Left ventricle myocardium superior (tissue), 1 donor: ENCODE measurements at places on chromosomes 7 and 10.

DNA sequence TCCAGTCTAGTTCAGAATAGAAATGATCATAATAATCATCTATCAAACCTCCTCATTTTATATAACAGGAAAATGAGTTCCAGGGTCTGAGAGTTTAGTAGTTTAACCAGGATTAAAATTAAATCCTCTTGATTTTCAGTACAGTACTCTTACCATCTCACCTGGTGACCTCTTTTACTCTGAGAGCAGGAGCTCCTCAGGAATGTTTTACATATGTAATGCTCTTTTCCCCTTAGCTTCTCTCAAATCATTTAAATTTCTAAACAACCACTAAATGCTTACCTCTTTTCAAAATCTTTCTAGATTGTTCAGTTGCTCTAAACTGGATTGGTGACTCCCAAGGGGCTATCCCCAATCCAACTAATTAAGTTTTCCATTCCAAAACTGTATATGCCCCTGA, 10.2 kb upstream of the PPP3CB start:
- DNase-seq = no peak

- DNase-seq = peak; percentile 78
Observed at GRCh38 chr10:110209454-110209925, 2.1 kb downstream of the MXI1 start.

- DNase-seq = no peak
Observed at GRCh38 chr10:113267619-113268562, 285.0 kb upstream of the HABP2 start.

DNA sequence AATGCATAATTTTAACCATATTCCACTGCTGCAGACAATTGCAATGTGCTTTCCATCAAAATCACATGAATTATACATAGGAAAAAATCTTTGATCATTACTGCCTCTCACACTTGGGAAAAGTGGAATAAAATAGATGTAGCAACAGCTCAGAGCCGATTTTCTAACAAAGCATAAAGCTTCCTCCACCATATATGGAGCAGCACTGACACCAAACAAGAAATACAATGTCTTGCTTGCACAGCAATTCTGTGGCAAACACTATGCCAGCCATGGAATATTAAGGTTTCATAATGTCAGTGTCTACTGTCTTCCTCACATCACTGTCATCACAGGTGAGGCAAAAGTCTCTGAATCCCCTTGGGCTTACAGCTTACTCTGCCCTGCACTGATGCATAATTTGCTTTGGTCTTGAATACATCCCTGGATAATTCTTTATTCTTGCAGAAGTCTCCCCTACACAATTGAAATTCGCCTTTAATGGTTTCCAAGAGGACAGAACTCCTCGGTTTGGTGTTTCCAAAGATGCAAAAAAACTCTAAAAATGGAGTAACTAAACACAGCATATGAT, 198.5 kb downstream of the CACNA2D1 start:
- DNase-seq = no peak

DNA sequence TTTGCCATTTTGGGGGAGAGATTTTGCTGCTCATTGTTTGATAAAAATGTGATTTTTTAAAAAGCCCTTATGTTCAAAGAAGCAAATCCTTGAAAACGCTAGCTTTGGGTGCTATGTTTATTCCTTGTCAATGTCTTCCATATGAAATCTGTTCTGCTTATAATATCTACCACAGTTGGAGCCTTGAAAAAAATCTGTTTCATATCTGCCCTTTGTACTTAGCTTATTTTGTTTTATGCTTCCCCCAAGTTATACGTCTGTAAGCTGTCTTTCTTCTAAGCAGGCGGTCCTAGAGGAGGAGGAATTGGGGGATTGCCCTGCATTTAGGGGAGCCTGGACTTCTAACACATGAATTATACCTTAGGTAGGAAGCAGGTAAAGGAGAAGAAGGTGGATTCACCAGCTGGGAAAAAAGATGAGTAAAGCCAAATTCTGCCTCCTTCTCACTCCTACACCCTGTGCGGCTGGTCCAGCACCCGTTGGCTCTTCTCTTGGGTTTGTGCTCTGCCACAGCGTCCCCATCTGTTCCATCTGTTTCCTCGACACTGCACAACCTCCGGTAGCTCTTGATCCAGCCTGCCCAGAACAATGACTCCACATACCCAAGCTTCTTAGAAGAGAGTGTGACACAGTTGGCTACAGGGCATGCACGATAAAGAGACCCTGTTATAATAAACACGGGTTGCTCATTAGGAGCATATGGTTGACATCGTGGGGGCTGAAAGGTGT, 31.9 kb upstream of the NEUROD6 start:
- no peak for DNase-seq

- no peak for DNase-seq
Observed at GRCh38 chr7:23462846-23463245, 7.4 kb downstream of the IGF2BP3 start.

DNA sequence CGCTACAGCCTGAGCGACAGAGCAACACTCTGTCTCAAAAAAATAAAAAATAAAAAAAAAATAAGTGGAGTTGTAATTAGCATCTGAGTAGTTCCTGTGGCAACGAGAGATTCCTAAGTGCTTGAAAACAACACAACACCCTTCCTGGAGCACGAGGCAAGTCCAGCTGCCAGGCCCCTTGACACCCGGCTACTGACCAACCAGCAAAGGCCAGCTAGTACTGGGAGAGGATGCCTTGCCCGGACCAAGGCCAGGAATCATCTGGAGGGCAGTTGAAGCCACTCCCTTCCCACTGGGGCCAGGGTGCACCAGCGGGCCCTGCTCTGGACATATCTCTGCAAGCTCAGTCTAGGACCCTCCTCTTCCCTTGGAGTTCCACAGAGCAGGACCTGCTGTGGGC, 536 bp downstream of the C10orf105 start:
- DNase-seq = peak; percentile 64

DNA sequence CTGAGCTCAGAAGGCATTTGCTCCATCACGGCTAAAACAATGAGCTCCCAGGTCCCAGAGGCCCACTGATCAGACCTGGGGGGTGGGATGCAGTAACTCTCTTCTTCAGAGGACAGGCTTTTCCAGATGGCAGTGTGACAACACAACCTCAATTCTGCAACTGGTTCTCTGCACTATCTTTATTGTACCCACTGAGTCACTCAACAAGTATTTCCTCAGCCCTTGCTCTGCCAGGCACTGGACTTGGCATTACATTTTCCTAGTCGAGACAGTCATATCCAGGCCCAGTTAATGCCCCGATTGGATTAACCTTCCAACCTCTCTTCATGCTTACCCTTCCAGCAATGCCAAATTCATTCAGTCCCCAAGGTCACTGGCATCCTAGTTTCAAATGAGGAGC, 72.6 kb downstream of the JAZF1 start:
- no peak for DNase-seq

DNA sequence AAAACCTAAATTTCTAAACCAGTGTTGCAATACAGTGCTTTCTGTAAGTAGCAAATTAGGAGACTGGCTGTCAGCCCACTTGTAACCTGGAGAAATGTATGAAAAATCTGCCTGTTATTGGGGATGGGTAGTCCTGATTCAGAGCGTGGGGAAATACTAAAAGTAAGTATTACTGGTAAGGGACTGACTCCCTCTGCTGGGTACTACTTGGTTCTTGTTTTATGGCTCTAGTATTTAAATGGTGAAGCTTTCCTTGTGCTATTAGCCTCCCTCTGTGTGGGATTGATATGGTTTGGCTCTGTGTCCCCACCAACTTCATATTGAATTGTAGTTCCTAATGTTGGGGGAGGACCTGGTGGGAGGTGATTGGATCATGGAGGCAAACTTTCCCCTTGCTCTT, 886.1 kb downstream of the SORCS1 start:
- no peak for DNase-seq

- DNase-seq = no peak
Observed at GRCh38 chr7:76505168-76506080, 4.9 kb upstream of the UPK3B start.
